ENCODE measurements at places on chromosomes 16 and 17.

DNA sequence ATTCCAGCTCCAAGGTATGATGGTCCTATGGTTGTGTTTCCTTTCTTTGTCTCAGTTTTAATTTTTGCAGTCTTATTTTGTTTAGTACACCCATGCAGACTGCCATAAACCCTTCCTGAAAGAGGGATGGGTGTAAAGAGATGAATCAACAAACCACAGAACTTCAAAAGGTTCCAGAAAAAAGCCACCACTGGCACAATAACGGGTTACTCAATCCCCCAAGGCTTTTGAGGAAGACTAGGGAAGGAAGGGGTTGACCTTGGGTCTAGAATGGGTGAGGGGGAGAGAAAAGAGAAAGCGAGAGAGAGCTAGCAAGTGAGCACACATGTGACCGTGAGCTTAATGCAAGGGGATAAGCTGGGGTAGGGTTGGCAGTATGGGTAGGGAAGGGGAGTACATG lies 168.1 kb downstream of the XYLT1 start:
- DNase-seq, result no peak

GRCh38 chr16:61721544-61721943 lies 314.7 kb downstream of the CDH8 start:
- no peak for DNase-seq

DNA sequence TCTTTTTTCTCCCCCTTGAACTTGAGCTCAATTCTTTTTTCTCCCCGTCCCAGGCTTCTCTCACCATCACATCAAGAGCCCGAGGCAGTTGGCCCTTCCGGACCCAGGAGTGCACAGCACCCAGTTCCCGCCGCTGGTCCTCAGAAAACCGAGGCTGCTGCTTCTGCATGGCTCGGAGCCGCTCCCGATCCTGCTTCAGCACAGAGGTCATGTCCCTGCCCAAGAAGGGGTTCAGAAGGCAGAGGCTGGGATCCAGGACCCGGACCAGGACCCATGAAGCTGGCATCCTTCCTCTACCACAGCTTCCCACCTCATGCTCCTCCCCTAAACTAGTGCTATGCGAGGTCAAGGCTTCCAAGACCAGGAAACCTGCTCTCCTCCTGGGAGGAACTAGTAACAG lies 10.5 kb downstream of the PER1 start:
- no peak for DNase-seq

GRCh38 chr16:11033629-11034420 lies 89.5 kb downstream of the CLEC16A start:
- DNase-seq, result no peak

DNA sequence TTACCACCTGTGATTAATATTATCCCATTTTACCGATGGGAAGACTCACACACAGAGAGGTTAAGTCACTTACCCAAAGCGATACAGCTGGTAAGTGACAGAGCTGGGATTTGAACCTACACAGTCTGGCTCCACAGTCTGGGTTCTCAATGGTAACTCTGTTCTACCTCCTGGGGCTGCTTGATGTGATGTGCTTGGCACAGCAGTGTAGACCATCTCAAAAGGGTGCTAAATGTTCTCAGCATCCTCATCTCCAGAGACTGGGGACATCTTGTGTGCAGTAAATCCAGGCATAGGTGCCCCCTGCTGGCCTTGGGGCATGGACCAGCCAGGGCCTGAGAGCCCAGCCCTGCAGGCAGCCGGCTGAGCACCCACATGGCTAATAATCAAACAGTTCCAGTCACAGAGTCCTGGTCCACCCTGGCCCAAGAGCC lies 15.4 kb upstream of the KATNB1 start:
- peak; percentile 70 for DNase-seq

- no peak for DNase-seq
Observed at GRCh38 chr16:2278956-2279800, 11.3 kb upstream of the RNPS1 start.

DNA sequence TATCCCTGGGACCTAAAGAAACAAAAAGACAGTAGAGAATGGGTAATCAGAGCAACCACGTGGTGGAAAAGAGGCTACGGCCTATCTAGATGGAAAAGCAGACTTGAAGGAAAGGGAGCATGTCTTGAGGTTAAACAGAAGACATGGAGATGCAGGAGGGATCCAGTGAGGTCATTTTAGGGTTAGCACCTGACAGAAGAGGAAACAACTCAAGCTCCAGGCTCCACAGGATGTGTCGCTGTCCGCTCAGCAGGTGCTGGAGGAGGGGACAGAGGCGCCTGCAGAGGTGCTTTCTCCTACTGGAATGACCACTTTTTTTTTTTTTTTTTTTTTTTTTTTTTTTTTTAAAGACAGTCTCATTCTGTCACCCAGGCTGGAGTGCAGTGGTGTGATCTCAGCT lies 47.5 kb upstream of the CLEC3A start:
- no peak for DNase-seq

- DNase-seq, result no peak
Observed at GRCh38 chr17:31806921-31807320, 52.1 kb downstream of the COPRS start.

- DNase-seq, result no peak
Observed at GRCh38 chr16:1834096-1834495, 7.1 kb downstream of the FAHD1 start.

GRCh38 chr17:78255953-78256706 lies 24.7 kb downstream of the TMEM235 start:
- no peak for DNase-seq

DNA sequence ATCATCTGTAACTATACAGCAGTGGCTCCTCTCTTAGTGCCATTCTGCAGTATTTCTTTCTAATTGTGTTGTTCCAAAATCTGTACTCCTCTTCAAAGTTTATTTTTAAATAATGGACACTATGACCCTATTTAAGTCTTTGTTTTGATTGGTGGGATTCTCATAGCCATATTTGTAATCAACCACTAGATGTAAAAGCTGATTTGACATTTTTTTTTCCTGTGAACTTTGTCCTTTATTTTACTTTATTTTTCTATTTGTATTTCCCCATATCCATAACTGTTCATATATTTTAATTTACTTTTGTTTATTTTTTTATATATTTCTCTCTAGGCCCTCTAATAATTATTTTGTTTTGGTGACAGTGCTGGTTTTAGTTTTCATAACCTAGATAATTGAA lies 544.4 kb downstream of the KCNJ2 start:
- DNase-seq, result no peak

GRCh38 chr17:45312477-45313420 lies 4.1 kb downstream of the MAP3K14 start:
- no peak for DNase-seq

DNA sequence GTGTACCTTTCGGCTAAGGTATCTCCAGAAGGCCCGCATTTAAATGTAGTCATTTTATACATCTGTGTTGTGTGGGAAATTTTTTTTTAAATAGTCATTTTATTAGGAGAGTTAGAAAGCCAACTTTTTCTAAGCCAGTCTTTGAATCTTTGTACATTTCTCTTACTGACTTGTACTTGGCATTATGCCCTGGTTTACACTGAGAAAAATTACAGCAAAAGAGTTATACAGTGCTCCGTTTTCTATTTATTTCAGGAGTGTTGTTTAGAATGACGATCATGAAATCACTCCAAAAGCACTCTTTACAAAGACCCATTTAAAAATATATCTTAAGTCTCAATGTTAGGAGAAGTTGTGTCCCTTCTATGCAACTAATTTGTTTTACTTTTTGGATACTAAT lies 91.8 kb downstream of the CYB561 start:
- DNase-seq, result no peak

DNA sequence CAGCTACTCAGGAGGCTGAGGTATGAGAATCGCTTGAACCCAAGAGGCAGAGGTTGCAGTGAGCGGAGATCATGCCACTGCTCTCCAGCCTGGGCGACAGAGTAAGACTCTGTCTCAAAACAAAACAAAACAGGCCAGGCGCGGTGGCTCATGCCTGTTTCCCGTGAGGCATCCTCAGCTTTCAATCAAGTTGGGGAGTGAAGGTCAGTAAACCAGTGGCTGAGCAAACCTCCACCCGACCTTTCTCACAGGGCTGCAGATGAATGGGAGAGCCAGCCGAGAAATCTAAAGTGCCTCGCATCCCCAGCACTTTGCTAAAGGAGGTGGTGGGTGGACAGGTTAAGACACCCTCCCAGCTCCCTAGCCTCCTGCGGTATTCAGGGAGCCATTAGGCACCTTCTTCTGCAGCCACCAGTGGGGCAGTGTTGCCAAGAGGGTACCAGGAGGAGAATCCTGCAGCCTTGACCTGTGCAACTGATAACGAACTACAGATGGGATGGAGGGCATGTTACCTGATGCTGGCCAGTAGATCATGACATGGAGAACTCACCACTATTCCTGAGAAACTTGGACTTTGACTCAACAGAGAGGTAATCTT lies 59.0 kb downstream of the KPNA2 start:
- DNase-seq, result no peak

GRCh38 chr17:43655693-43656255 lies 5.9 kb downstream of the MEOX1 start:
- DNase-seq, result no peak

DNA sequence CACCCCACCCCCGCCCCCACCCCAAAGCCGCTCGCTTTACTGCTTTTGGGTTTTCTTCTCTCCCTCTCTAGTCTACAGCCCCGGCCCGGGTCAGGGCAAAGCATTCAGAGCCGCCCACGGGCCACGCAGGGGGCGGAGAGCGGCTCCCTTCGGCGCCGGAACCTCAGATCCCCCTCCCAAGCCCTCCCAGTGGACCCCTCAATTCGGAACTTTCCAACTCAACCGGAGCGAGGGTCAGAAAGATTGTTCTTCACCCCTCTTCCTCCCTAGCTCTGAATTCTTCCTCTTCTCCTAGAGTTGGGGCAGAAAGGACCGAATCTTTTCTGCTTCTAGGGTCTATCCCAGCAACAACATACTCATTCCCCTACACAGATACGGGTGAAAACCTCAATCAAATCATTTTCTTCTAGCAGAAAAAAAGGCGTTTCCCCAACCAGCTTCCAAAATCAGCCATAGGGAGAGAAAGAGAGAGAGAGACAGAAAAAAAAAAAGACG lies 1.0 kb downstream of the HOXB2 start:
- DNase-seq, result no peak

Measured in SK-MEL-5 (cell line).